Activated CD8-positive, alpha-beta T cell treated with anti-CD3 and anti-CD28 coated beads, Interleukin-2, amount 10 ng/mL, durations not matched to agents 7 days and 5 days (primary cell): ENCODE measurements at places on chromosomes 12 and 14.

DNA sequence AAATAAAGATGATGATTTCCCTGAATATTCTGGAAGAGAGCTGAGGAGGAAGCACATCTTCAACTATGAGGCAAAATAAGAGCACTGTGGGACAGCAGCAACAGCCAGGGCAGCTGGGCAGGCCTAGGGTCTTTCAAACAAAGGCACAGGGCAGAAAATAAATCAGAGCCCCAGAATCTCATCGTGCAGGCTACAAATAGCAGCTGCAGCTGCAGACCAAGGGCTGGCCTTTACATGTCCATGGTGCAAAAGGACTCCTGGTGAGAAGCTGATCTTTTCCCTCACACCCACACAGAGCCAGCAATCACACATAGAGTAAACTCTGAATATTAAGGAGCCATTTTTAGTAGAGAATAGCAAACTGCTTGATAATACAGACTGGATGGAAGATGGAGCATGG, 13.6 kb upstream of the MYBPC1 start:
- no peak for DNase-seq

GRCh38 chr12:64633011-64633939, 23.0 kb downstream of the RASSF3 start:
- no peak for DNase-seq

DNA sequence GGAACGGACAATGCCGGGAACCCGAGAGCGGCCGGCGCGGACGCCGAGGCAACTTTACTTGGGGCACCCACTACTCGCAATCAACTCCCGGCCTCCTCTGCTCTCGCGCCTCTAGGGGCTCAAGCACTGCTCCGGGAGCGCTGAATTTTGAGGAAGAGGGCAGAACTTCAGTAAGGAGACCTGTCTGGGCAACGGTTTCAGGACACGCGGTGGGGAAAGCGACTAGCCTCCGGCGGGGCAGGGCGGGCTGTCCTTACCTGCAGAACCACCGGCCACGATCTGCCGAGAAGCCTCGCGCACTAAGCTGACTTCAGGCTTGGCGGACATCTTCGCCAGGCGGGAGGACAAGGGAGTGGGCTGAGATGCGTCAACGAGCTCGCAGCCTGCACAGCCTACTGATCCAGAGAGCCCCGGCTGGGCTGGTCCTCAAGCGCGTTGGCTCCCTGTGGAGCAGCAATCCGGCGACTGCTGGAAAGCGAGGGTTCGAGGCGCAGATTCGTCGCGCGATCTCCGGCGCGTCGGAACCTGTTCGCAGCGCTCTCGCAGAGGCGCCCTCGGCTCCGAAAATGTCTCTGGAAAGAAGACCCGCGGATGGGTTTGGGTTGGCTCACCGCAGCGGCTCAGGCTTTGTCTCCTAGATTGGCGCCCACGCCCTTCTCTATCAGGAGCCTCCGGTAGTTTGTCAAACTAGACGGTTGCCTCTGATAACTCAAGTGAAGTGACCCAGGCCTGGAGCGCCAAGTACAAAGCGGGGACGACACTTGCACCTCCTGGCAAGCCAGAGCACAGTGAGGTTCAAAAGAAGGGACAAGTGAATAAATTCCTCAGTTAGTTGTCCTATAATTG, at the start of gene SLC25A21:
Gene SLC25A21, minus strand, starts transcription at position 583 of the 846 bp plus-strand sequence.
- no peak for DNase-seq

DNA sequence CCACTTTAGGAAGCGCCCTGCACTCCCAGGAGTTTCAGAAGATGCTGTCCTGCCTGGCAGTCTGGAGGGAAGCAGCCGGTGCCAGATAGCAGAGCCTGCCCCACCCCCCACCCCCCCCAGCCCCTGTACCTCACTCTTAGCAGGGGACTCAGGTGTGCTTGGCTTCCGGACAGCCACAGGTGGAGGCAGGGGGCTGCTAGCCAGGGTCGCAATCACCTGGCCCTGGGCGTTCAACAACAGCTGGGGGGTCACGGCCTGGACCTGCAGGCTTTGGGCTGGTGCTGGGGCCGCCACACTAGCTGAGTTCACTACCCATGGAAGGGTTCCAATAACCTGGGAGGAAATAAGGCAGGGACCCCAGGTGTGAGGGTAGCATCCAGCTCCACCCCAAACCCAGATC, 22.0 kb downstream of the POU6F1 start:
- DNase-seq, result no peak

DNA sequence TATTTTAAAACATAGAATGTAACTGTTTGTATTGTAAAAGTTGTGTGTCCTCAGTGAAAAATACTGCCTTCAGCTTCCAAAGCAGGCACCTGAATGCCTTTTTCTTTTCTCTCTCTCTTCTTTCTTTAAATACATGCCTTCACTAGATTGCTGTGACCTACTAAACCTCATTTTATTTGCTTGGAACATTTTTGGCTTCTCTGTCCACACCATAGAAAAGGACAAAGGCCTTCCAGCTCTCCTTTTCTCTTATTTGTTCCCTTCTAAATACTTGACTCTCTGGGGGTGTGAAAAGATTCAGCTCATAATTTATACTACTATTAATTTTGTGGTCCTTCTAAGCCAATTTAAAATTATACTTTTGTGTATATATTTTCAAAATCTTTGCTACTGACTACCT, 38.4 kb downstream of the PPM1A start:
- no peak for DNase-seq

- DNase-seq, result no peak
These were observed 105.1 kb downstream of the KTN1 start for GRCh38 chr14:55684956-55685584.

GRCh38 chr12:8584004-8584403, 28.7 kb downstream of the AICDA start:
- no peak for DNase-seq

GRCh38 chr12:107929436-107929835, 154.9 kb downstream of the ASCL4 start:
- DNase-seq, result no peak

- no peak for DNase-seq
These were observed 18.9 kb downstream of the SYNE3 start for GRCh38 chr14:95497561-95498011.

DNA sequence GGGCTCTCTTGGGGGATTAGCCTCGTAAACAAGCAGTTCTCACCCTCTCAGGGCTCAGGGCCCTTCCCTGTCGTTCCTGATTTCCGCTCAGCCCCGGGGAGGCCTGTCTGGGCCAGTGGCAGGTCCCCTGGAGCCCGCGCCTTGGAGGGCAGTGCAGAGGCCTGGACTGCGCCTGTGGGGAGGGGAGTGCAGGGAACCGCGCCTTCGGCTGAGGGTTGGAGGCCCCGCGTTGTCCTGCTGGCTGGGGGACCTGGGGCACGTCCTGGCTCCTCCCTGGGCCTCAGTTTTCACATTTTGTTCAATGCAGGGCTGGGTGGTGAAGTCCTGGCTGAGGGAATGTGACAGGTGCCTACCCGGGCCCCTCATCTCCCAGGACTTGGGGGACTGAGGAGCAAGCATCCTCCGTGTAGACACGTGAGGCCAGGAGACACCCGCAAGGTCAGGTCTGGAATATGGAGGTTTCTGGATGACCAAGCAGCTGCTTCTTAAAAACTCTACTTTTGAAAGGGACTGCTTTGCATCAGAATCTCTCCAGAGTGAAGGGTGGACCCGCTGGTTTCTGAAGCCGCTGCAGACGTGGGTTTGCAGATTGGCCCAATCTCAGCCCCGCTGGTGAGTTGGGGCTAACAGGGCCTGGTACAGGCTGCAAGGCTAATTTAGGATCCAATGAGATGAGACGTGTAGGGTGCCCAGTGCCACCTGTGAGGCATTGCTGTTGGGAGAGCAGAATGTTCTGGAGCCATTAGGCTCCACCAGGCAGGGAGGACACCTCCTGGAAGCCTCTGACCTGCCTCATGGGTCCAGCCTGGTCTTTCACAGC, 80.2 kb downstream of the KIF26A start:
- DNase-seq, result no peak

DNA sequence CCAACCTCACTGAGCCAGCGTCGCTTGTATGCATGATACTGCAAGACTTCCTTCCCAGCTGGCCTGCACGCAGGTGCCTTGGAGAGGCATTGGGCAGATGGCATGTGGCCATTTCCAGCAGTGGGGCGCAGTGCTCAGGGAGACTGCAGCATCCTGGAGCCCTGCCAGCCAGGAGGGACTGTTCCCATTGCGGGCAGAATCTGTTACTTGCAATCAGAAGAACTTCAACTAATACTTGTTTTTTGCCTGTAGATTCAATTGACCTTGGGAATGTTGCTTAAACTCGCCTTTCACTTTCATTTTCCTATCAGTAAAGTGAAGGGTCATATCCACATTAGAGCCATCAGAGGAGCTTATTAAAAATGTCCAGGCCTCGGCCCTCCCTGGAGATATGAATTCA, 29.8 kb downstream of the ANKRD9 start:
- no peak for DNase-seq

- DNase-seq, result no peak
These were observed 8.1 kb downstream of the LGALS3 start for GRCh38 chr14:55136885-55137786.

DNA sequence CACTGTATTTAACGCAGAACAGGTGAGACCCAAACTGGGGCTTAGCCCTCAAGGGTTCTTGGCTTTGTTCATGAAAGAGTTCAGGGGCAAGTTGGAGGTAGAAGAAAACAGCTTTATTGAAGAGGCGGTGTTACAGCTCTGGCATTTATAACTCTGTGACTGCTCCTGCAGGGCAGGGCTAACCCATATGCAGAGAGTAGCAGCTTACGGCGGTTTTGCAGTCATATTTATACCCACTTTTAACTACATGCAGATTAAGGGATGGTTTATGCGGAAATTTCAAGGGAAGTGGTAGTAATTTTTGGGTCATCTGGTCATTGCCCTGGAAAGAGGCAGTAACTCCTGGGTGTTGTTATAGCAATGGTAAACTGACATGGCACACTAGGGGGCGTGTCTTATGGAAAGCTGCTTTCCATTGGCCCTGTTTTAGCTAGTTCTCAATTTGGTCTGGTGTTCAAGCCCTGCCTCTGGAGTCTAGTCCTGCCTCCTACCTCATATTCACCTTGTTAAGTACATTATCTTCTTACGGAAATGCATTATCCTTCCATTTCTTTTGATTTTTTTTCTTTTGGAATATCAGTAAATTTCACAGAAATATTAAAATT, 1.8 kb upstream of the IAPP start:
- no peak for DNase-seq

DNA sequence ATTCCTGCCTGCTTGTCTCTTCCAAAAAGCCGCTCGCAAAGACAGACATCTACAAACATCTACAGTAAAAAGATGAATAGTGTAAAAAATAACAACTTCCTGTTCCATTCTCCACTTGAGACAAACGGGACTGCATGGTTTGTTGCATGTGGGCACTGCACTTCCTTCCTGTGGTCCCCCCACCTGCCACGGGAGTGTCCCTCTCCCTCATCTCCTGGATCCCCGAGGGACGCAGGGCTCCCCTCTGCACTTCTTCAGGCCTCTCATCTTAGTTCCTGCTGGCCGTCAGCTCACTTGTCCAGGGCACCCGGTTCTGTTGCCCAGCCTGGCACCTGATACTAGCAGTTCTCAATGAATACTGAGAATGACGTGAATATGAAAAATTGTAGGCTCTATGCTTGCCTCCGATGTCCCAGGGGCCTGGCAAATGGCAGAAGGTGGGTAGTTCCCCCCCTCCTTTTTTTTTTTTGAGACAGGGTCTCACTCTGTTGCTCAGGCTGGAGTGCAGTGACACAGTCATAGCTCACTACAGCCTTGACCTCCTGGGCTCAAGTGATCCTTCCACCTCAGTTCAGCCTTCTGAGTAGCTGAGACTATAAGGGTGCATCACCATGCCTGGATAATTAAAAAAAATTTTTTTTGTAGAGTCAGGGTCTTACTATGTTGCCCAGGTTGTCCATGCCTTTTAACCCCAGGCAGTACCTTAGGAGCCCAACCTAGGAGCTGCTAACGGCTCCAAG, 3.5 kb upstream of the KLC1 start:
- DNase-seq, result peak; percentile 61

DNA sequence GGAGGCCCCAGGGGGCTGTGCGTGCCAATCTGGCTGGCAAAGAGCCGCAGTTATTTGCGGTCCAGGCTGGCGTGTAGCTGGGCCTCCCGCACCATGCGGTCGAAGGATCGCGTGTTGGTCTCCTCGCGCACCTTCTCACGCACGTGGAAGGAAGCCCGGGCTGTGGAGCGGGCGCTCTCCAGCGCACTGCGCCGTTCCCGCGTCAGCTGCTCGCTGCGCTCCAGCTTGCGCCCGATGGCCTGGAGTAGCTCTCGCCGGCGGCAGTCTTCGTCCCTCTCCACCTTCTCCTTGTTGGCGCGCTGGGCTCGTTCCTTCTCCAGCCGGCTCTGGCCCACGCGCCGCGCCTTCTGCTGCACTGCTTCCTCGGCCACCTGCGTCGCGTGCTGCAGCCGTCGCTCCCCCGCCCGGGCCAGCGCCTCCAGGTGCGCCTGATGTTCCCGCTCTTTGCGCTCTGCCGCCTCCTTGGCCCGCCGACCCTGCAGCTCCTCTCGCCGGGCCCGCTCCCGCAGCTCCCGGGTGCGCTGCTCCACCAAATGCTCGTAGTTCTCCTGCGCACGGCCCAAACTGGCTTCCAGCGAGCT, 3.1 kb downstream of the CCDC177 start:
- DNase-seq, result no peak

DNA sequence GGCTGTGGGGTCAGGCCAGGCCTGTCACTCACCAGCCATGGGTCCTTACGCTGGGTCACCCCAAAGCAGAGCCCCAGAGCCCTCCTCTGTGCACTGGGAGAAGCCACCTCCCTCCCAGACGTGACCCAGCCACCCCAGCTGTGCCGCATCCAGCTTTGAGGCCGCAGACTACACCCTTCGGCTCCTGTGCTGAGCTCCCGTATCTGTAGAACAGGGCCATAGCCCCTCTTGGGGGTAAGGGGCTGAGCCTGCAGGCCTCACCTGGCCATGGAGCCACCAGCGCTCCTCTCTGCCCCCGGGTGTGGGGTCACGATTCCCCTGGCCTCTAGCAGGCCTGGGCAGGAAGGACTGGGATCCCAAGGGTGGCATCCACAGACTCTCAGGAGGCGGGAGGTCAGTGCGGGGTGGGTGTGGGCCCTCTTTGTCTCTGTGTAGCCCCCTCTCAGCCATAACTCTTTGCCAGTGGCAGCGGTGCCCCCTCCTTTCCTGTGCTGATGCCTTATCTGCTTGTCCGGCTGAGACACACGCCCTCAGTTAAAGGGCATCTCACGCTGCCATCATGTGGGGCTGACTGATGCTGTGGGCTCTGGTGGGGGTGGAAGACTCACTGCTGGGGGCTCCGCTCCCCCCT, 16.3 kb downstream of the ASPG start:
- DNase-seq, result no peak

- no peak for DNase-seq
These were observed 35.7 kb downstream of the RAD9B start for GRCh38 chr12:110537605-110538409.

DNA sequence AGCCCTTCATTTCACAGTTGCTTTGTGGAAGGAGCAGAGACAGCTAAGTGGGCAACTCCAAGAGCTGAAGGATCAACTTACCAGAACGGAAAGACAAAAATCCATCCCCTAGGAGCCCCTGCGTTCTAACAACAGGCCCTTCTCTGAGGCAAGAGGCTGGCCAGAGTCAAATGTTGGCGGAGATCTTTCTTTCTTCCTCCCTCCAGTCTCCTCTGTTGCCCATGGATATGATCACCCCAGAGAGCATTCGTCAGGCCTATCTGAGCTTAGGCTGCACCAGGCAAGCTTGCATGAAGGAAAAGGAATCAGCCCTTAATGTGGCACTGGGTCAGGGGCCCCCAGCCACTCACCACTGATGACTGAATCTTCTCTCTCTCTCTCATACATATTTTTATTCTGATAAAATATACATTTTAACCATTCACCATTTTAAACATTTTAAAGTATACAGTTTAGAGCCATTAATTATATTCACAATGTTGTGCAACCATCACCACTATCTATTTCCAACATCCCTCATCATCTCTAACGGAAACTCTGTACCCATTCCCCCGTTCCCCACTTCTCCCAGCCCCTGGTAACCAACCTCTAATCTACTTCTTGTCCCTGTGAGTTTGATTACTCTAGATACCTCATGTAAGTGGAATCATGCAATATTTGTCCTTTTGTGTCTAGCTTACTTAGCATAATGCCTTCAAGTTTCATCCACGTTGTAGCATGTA, 52.9 kb upstream of the CCND2 start:
- DNase-seq, result no peak
